ENCODE measurements at places on chromosomes 6 and 20. TPM values are rescaled to one million over a fixed set of nuclear protein-coding genes. Genes with fewer than 3 reads are reported as not detected.

GRCh38 chr6:95091823-95092436 lies 485.4 kb upstream of the MANEA start:
- H3K27me3 ChIP-seq = no peaks in the 10 kb centered on the region
- H3K4me3 ChIP-seq = no peak overlapping the region
- H3K36me3 ChIP-seq = no peaks in the 10 kb centered on the region

- H3K4me1 ChIP-seq = no peaks in the 10 kb centered on the region
- no peak overlapping the region for H3K27ac ChIP-seq
- no peak for DNase-seq
- H3K36me3 ChIP-seq = no peaks in the 10 kb centered on the region
- no peak overlapping the region for H3K4me3 ChIP-seq
These were observed 39.6 kb downstream of the ALDH5A1 start for GRCh38 chr6:24534329-24534728.

DNA sequence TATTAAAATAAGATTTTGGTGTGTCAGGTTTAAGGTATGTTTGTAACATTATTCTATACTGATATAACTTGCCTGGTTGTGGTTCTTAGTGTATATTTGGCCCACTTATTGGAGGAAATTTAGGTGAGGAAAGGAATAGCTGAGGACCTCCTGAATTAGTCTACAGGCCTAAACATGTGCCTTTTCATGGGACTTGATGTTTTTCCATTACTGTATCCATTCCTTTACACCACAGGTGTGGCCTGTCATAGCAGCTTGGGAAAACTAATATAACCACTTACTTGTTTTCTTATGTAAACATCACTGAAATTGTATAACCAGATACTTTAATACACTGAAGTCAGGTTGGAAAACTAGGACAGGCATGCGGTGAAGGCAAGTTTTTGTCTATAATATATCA lies 27.6 kb downstream of the BCKDHB start:
- DNase-seq = no peak
- no peaks in the 10 kb centered on the region for H3K27me3 ChIP-seq
- H3K27ac ChIP-seq = no peak overlapping the region
- H3K4me3 ChIP-seq = no peak overlapping the region

DNA sequence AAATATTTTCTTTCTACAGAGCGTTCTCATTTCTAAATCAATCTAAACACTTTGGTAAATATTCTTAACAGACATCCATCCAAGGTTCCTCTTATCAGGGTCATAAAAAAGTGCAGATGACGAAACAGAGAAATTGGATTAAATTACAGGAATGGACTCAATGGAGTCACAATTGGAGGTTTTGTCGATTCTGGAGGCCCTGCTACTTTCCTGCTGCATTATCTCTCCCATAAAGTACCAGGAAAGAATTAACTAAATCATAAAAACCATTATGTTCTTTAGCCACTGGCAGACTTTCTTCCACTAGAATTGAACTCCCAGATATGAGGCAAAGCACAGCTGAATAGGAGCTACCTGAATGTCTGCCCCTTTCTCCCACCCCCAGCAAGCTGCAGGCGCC lies 610.6 kb downstream of the HDGFL1 start:
- no peak for DNase-seq
- no peaks in the 10 kb centered on the region for H3K4me1 ChIP-seq
- no peaks in the 10 kb centered on the region for H3K27me3 ChIP-seq
- no peaks in the 10 kb centered on the region for H3K36me3 ChIP-seq

DNA sequence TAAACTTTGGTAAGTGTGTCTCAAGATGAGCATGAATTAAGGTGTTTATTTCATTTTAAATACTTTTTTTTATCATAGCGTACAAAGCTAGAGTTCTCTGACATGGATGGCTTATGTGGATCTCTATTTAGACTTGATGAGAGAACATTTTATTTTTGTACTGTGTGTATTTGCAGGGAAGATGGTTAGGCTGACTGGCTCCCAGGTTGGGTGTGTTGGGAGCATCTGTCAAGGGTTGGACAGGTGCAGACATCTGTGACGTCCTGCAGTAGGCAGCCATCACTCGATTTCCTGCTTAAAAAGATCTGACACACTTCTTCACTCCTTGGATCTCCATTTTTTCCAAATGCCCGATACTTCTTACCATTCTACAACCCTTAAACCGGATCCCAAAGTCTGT lies 221.9 kb upstream of the QKI start:
- H3K27ac ChIP-seq = no peak overlapping the region
- no peaks in the 10 kb centered on the region for H3K36me3 ChIP-seq
- no peak for DNase-seq
- no peaks in the 10 kb centered on the region for H3K27me3 ChIP-seq

DNA sequence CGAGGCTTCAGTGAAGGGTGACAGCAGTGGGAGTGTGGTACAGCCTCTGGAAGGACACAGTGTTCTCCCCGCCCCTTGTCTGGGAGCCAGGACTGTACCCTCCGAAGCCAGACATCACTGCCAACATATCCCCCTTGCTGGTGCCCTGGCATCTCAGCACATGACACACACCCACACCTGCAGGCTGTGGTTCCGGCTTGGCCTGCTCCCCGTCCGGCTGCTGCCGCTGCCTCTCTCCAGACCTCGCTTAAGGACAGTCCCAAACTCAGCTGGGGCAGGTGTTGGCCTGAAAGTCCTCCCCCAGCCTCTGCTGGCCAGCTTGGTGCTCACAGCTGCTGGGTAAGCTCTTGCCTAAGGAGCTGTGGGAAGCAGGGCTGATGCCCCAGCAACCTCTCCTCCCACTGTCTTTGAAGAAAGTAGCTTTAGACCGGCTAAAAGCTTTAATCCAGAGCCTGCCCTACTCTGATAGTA lies 7.0 kb downstream of the EMILIN3 start:
- H3K4me1 ChIP-seq = no peaks in the 10 kb centered on the region
- no peaks in the 10 kb centered on the region for H3K36me3 ChIP-seq
- no peak for DNase-seq
- H3K27me3 ChIP-seq = no peaks in the 10 kb centered on the region
- no peak overlapping the region for H3K27ac ChIP-seq

GRCh38 chr6:25056130-25056529 lies 120.4 kb upstream of the RIPOR2 start:
- H3K4me3 ChIP-seq = no peak overlapping the region
- H3K27ac ChIP-seq = peak overlapping the region; percentile 37
- peak; percentile 84 for DNase-seq
- H3K36me3 ChIP-seq = no peaks in the 10 kb centered on the region
- no peaks in the 10 kb centered on the region for H3K27me3 ChIP-seq

GRCh38 chr6:134123666-134124208 lies 71.3 kb upstream of the SLC2A12 start:
- no peaks in the 10 kb centered on the region for H3K36me3 ChIP-seq
- H3K4me1 ChIP-seq = no peaks in the 10 kb centered on the region

DNA sequence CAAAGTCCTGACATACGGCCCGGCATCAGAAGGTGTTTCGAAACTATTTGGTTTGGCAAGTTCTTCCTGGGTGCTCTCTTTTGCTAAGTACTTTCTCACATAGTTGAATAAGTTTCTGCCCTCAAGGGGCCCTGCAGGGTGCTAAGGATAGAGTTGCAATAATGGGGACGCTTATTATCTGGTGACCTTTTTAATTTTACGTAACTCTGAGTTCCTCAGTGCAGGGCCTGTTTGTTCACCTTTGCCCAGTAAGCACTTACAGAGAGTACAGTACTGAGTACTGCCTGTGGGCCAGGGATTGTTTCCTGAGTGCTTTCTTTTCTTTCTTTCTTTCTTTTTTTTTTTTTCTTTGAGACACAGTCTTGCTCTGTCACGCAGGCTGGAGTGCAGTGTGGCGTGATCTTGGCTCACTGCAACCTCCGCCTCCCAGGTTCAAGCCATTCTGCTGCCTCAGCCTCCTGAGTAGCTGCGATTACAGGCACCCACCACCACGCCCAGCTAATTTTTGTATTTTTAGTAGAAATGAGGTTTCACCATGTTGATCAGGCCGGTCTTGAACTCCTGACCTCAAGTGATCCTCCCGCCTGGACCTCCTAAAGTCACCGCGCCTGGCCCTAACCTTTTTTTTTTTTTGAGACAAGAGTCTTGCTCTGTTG lies 4.5 kb upstream of the PXMP4 start:
- no peak overlapping the region for H3K27ac ChIP-seq
- H3K4me1 ChIP-seq = peaks cover 12% of the 10 kb centered on the region
- H3K4me3 ChIP-seq = no peak overlapping the region
- H3K27me3 ChIP-seq = no peaks in the 10 kb centered on the region
- no peak for DNase-seq

- H3K4me3 ChIP-seq = no peak overlapping the region
- DNase-seq = no peak
These were observed 9.1 kb upstream of the PRELID3B start for GRCh38 chr20:59051666-59052185.

GRCh38 chr6:90319044-90319443 lies 22.4 kb upstream of the BACH2 start:
- peaks cover 19% of the 10 kb centered on the region for H3K4me1 ChIP-seq
- H3K4me3 ChIP-seq = no peak overlapping the region
- H3K27me3 ChIP-seq = no peaks in the 10 kb centered on the region
- H3K27ac ChIP-seq = no peak overlapping the region
- no peak for DNase-seq

GRCh38 chr6:165383323-165383722 lies 73.9 kb upstream of the C6orf118 start:
- DNase-seq = no peak
- no peaks in the 10 kb centered on the region for H3K27me3 ChIP-seq
- H3K27ac ChIP-seq = no peak overlapping the region
- no peaks in the 10 kb centered on the region for H3K36me3 ChIP-seq
- no peak overlapping the region for H3K4me3 ChIP-seq

GRCh38 chr6:159463119-159463829 lies 229.8 kb downstream of the SOD2 start:
- no peaks in the 10 kb centered on the region for H3K36me3 ChIP-seq
- no peaks in the 10 kb centered on the region for H3K27me3 ChIP-seq
- H3K4me1 ChIP-seq = peaks cover 6% of the 10 kb centered on the region
- H3K4me3 ChIP-seq = no peak overlapping the region
- H3K27ac ChIP-seq = no peak overlapping the region

DNA sequence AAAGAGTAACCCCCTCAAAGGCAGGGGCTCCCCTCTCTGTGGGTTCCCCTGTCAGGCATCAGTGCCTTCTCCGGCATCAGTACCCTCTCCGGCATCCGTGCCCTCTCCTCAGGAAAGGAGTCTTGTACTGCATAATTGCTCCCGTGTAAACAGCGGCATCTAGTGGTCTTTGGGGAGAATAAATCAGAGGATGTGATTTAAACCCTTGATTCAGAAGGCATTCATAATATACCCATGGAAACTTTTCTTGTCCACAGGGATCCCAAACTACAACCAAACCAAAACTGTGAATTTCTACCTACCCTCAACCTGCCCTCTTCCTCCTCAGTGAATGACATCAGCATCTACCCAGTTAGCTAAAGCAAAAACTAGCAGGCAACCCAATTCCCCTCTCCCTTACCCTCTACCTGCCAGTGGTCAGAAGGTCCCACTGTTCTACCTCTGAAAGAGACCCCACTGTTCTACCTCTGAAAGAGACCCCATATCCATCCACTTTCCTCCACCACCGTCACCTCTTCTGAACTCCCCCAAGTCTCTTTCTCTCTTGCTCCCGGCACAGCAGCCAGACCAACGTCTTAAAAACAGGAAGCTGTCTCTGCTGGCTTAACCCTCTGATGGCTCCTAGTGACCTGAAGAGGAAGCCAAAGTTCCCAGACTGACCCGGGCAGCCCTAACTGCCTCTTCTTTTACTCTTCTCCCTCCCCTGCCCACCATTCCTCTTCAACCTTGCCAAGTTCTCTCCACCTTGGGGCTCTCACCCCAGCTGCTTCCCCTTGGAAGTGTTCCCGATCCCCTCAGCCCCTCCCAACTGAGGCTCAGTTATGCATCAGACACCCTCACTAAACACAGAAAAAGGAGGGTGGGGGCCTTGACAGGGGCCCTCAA lies 27.2 kb downstream of the UBE2V1 start:
- H3K27ac ChIP-seq = no peak overlapping the region
- DNase-seq = no peak
- peaks cover 22% of the 10 kb centered on the region for H3K4me1 ChIP-seq
- H3K27me3 ChIP-seq = no peaks in the 10 kb centered on the region
- H3K36me3 ChIP-seq = peaks cover 46% of the 10 kb centered on the region

DNA sequence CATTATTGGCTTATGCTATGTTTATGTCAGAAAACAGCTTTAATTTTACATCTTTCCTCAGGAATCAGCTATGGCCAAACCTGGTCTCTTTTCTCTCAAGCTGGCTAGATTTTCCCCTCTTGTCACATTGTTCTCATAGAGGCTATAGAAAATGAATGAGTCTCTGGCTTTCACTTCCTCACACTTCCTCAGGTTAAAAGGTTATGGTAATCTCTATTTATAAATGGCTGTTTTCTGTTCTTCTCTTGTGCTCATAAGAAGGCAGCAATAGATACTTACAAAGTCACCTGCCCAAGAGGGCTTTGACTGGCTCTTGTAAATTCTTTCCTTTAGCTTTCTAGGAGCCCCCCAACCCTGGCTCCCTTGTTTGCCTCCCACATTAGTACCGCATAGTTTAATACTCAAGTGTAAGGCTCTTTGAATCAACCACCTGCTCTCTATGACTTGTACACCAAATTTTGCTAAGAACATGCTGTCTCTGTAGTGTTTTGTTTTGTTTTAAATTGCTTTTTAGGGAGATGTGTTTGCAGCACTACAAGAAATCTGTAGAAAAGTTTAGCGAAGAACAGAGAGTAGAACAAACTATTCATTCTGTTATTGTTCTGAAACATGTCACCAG lies 897.4 kb upstream of the CITED2 start:
- no peaks in the 10 kb centered on the region for H3K27me3 ChIP-seq
- no peak for DNase-seq
- no peak overlapping the region for H3K4me3 ChIP-seq
- H3K36me3 ChIP-seq = no peaks in the 10 kb centered on the region
- H3K27ac ChIP-seq = no peak overlapping the region

DNA sequence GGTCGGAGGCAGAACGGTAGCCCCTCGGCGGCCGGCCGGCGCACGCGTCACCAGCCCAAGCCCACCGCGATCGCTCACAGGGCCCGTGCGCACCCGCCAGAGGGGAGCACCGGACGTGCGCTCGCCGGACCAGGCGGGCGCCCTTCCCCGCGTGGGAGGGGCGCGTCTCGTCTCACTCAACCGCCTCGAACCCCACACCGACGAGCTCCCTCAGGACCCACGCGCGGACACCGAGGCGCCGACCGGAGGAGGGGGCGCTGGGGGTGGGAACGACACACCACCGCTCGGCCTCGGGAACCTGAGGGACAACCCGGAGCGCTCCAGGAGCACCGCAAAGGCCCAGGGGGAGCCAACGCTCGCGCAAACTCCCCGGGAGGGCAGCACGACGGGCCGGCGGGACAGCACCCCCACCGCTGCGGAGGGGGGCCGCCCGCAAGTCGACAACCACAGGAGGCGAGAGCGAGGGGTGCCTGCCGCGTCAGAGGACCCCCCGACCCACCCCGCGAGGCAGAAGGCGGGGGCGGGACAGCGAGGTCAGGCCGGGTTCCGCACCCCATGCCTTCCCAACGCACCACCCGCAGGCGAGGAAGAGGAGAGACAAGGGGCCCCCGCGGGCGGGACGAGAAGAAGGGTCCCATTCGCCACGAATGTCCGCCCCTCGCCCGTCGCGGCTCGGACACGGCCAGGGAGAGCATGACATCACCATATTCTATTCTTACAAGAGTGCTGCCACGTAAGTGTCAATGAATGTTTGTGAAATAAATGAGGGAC lies 512.7 kb upstream of the ZNF337 start:
- H3K36me3 ChIP-seq = no peaks in the 10 kb centered on the region
- peak overlapping the region; percentile 3 for H3K4me3 ChIP-seq
- no peaks in the 10 kb centered on the region for H3K4me1 ChIP-seq
- H3K27me3 ChIP-seq = peaks cover 39% of the 10 kb centered on the region
- peak; percentile 67 for DNase-seq

Gene DACT2
- polyA plus RNA-seq = not detected

Gene PRDM13
- polyA plus RNA-seq = 0.02 TPM

Gene TGM3
- polyA plus RNA-seq = 0.64 TPM

Gene MLN
- polyA plus RNA-seq = not detected
